Activated CD4-positive, alpha-beta T cell treated with anti-CD3 and anti-CD28 coated beads for 36 hours (primary cell): ENCODE measurements at places on chromosomes 6 and 20.

- no peak for DNase-seq
- H3K4me3 ChIP-seq: no peak overlapping the region
- no peak overlapping the region for H3K27ac ChIP-seq
- H3K27me3 ChIP-seq: no peaks in the 10 kb centered on the region
Observed at GRCh38 chr6:43873806-43874714, 104.0 kb downstream of the VEGFA start.

DNA sequence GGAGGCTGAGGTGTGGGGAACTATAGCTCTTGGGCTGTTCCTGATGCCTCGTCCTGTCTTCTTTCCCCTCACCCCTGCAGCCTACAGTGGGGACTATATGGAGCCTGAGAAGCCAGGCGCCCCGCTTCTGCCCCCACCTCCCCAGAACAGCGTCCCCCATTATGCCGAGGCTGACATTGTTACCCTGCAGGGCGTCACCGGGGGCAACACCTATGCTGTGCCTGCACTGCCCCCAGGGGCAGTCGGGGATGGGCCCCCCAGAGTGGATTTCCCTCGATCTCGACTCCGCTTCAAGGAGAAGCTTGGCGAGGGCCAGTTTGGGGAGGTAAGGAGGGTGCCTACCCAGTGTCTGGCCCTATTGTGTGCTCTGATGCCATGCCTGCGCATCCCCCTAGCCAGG is 11.5 kb upstream of the GTF2H4 start:
- peaks cover 3% of the 10 kb centered on the region for H3K4me1 ChIP-seq
- DNase-seq: no peak
- no peak overlapping the region for H3K4me3 ChIP-seq
- H3K36me3 ChIP-seq: peaks cover 8% of the 10 kb centered on the region
- H3K27me3 ChIP-seq: no peaks in the 10 kb centered on the region
- H3K27ac ChIP-seq: no peak overlapping the region

DNA sequence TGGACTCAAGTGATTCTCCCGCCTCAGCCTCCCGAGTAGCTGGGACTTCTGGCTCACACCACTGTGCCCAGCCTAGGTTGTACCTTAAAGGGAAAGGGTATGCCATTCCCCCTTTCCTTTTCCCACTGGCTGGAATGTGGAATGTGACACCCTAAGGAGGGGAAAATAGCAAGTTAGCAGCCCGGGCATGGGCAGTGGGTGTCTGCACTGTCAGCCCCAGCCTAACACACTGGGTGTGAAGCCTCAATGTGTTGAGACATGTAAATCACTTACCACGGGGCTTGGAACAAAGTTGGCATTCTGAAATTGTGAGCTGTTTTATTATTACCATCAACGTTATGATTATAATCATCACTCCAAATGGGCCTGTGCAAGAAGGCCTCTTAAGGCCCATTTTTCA is 80.8 kb upstream of the PTPN1 start:
- no peak overlapping the region for H3K27ac ChIP-seq
- DNase-seq: no peak
- no peaks in the 10 kb centered on the region for H3K4me1 ChIP-seq
- H3K27me3 ChIP-seq: peaks cover 3% of the 10 kb centered on the region

- no peak overlapping the region for H3K27ac ChIP-seq
- peaks cover 24% of the 10 kb centered on the region for H3K4me1 ChIP-seq
- peaks cover 5% of the 10 kb centered on the region for H3K36me3 ChIP-seq
- H3K4me3 ChIP-seq: no peak overlapping the region
- DNase-seq: no peak
Observed at GRCh38 chr6:45658400-45658799, 280.7 kb upstream of the SUPT3H start.

DNA sequence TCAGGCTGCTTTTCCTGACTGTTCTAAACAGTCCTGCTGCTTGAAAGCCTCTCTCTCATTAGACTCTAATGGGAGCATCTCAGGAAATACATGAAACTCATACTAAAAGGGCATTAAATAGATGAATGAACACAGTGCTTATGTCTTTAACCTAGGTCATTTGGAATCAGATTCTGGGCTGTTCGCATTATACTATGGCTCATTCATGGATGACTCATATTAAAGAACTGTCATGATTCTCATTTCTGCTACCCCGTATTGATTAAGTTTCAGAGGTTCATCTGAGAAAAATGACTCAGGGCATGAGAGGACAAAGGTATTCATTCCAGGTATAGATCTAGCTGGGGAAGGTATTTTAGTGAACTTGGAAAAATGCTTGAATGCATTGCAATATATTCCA is 335.5 kb downstream of the GJA1 start:
- no peak for DNase-seq
- H3K27me3 ChIP-seq: no peaks in the 10 kb centered on the region
- H3K4me1 ChIP-seq: peaks cover 14% of the 10 kb centered on the region
- H3K36me3 ChIP-seq: no peaks in the 10 kb centered on the region

- H3K4me3 ChIP-seq: no peak overlapping the region
- H3K4me1 ChIP-seq: no peaks in the 10 kb centered on the region
- no peaks in the 10 kb centered on the region for H3K27me3 ChIP-seq
- H3K27ac ChIP-seq: no peak overlapping the region
- no peak for DNase-seq
Observed at GRCh38 chr6:40541556-40542174, 45.5 kb downstream of the LRFN2 start.

GRCh38 chr6:72861935-72862432 is 240.1 kb downstream of the KCNQ5 start:
- H3K27ac ChIP-seq: no peak overlapping the region
- no peak overlapping the region for H3K4me3 ChIP-seq
- no peaks in the 10 kb centered on the region for H3K36me3 ChIP-seq
- no peak for DNase-seq

- H3K27ac ChIP-seq: no peak overlapping the region
- no peak for DNase-seq
- peaks cover 11% of the 10 kb centered on the region for H3K4me1 ChIP-seq
- no peaks in the 10 kb centered on the region for H3K36me3 ChIP-seq
- no peak overlapping the region for H3K4me3 ChIP-seq
Observed at GRCh38 chr6:144033816-144034735, 26.0 kb upstream of the PLAGL1 start.

- no peak overlapping the region for H3K4me3 ChIP-seq
- H3K36me3 ChIP-seq: no peaks in the 10 kb centered on the region
- DNase-seq: no peak
Observed at GRCh38 chr20:6636209-6637159, 131.0 kb upstream of the BMP2 start.

GRCh38 chr6:16594849-16595248 is 166.4 kb downstream of the ATXN1 start:
- H3K36me3 ChIP-seq: peaks cover 4% of the 10 kb centered on the region
- peaks cover 21% of the 10 kb centered on the region for H3K4me1 ChIP-seq
- H3K4me3 ChIP-seq: no peak overlapping the region
- DNase-seq: no peak
- H3K27me3 ChIP-seq: no peaks in the 10 kb centered on the region
- no peak overlapping the region for H3K27ac ChIP-seq

- H3K4me1 ChIP-seq: peaks cover 20% of the 10 kb centered on the region
- no peak overlapping the region for H3K4me3 ChIP-seq
- H3K36me3 ChIP-seq: no peaks in the 10 kb centered on the region
- no peaks in the 10 kb centered on the region for H3K27me3 ChIP-seq
Observed at GRCh38 chr6:108841377-108841855, 6.8 kb upstream of the ARMC2 start.

GRCh38 chr20:1087311-1087905 is 31.0 kb upstream of the PSMF1 start:
- H3K36me3 ChIP-seq: peaks cover 14% of the 10 kb centered on the region
- H3K4me1 ChIP-seq: peaks cover 29% of the 10 kb centered on the region
- peak overlapping the region; percentile 44 for H3K27ac ChIP-seq
- DNase-seq: peak; percentile 57
- H3K4me3 ChIP-seq: no peak overlapping the region
- H3K27me3 ChIP-seq: peaks cover 2% of the 10 kb centered on the region

DNA sequence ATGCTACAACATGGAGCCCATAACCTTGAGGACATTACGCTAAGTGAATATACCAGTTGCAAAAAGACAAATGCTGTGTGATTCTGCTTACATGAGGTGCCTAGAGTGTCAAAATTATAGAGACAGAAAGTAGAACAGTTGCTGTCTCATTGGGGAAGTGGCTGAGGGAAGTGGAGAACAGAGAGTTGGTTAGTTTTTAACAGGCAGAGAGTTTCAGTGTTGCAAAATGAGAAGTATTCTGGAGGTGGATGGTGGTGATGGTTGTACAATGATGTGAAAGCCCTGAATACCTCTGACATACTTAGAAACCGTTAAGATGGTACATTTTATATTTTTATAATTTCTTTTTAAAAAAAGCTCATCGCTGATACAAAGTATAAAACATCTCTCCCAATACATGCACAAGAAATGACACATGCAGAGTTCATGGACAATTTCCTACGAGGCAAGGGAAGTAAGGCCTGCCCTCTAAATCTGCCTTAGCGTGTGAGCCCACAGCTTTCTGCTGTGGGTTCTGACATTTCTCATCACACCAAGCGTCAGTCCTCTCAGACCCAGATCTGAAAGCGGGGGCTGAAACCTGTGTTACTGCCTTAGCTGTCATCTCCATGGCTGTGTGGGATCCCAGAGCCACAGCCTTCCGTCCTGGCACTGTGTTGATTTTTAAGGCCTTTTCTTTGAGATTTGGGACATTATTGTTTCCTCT is 126.0 kb downstream of the RNASET2 start:
- H3K27me3 ChIP-seq: peaks cover 2% of the 10 kb centered on the region
- no peak overlapping the region for H3K4me3 ChIP-seq
- peaks cover 14% of the 10 kb centered on the region for H3K4me1 ChIP-seq
- peak; percentile 61 for DNase-seq

- H3K4me1 ChIP-seq: peaks cover 59% of the 10 kb centered on the region
- DNase-seq: peak; percentile 76
- peaks cover 1% of the 10 kb centered on the region for H3K36me3 ChIP-seq
Observed at GRCh38 chr6:105781248-105781647, 304.9 kb upstream of the PRDM1 start.

GRCh38 chr6:158040804-158041347 is 59.2 kb downstream of the SYNJ2 start:
- H3K36me3 ChIP-seq: peaks cover 32% of the 10 kb centered on the region
- no peaks in the 10 kb centered on the region for H3K27me3 ChIP-seq
- H3K4me1 ChIP-seq: peaks cover 38% of the 10 kb centered on the region

GRCh38 chr6:10730254-10730653 is 7.4 kb downstream of the TMEM14C start:
- no peak overlapping the region for H3K4me3 ChIP-seq
- peaks cover 7% of the 10 kb centered on the region for H3K4me1 ChIP-seq
- no peaks in the 10 kb centered on the region for H3K27me3 ChIP-seq
- H3K27ac ChIP-seq: no peak overlapping the region

GRCh38 chr6:66866801-66867200 is 1159.8 kb upstream of the EYS start:
- no peak overlapping the region for H3K4me3 ChIP-seq
- no peaks in the 10 kb centered on the region for H3K36me3 ChIP-seq
- H3K27me3 ChIP-seq: no peaks in the 10 kb centered on the region

DNA sequence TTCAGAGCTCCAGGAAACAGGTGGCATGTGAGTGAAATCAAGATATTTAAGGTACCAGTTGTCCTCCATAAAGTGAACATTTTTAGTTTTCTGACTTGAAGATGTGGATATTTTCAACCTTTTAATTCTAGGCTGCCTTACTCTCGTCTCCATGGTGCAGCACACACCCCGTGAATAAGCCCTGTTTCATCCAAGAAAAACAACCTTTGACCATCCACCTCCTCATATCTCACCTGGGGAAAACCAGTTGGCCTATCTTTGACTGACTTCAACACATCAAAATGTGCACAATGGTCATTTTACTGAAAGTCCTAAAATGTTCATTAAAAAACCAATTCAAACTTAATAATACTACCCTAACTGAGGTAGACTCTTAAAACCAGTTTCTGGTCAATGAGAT is 73.8 kb upstream of the CD2AP start:
- DNase-seq: no peak
- no peaks in the 10 kb centered on the region for H3K4me1 ChIP-seq
- H3K36me3 ChIP-seq: no peaks in the 10 kb centered on the region
- no peak overlapping the region for H3K4me3 ChIP-seq

- H3K4me3 ChIP-seq: no peak overlapping the region
- H3K27ac ChIP-seq: no peak overlapping the region
- DNase-seq: peak; percentile 2
- H3K4me1 ChIP-seq: peaks cover 14% of the 10 kb centered on the region
Observed at GRCh38 chr6:15496345-15497131, 166.3 kb downstream of the DTNBP1 start.

GRCh38 chr20:49671433-49671832 is 42.2 kb downstream of the B4GALT5 start:
- H3K4me1 ChIP-seq: peaks cover 48% of the 10 kb centered on the region
- H3K27me3 ChIP-seq: no peaks in the 10 kb centered on the region
- no peak for DNase-seq
- no peak overlapping the region for H3K4me3 ChIP-seq

DNA sequence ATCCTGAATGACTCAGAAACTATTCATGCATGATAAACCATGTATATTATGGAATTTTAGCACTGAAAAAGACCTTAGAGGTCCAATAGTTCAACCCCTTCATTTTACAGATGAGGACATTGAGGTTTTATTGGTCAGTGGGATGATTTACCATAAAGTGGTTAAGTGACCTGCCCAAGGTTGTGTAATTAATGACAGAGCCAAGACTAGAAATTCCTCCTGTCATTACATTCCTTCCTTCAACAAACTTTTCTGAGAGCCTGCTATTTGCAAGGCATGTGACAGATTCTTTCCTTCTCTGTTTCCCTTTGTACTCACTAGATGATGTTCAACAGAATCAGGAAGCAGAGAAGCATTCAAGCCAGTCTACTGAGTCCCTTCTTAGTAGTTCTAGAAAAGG is 170.7 kb upstream of the KCNK16 start:
- no peak overlapping the region for H3K27ac ChIP-seq
- H3K4me3 ChIP-seq: no peak overlapping the region
- H3K27me3 ChIP-seq: peaks cover 24% of the 10 kb centered on the region
- no peak for DNase-seq
- H3K36me3 ChIP-seq: no peaks in the 10 kb centered on the region

DNA sequence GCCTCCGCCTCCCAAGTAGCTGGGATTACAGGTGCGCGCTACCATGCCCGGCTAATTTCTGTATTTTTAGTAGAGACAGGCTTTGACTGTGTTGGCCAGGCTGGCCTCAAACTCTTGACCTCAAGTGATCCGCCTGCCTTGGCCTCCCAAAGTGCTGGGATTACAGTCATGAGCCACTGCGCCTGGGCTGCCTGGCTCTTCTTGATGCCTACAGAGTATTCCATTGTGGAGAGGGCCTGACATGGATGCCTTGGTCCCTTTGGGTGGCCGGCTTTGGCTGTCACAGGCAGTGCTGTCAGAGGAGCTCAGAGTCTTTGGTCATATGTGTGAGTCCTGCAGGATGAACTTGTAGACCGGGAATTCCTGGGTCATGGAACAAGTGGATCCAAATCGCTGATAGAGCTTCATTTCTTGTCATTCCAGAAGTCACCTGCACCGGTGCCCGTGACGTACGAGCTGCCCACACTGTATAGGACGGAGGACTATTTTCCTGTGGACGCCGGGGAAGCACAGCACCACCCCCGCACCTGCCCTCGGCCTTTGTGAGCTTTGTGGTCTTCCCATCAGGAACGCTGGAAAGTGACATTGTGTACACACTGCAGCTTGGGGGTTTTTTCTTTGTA is 55.1 kb downstream of the ADNP start:
- no peaks in the 10 kb centered on the region for H3K27me3 ChIP-seq
- H3K27ac ChIP-seq: no peak overlapping the region
- no peak for DNase-seq
- H3K4me3 ChIP-seq: no peak overlapping the region
